ENCODE measurements at places on chromosomes 2 and 18. TPM values are rescaled to one million over a fixed set of nuclear protein-coding genes. Genes with fewer than 3 reads are reported as not detected.

SNRNP27 gene
- total RNA-seq: 101 TPM

DNA sequence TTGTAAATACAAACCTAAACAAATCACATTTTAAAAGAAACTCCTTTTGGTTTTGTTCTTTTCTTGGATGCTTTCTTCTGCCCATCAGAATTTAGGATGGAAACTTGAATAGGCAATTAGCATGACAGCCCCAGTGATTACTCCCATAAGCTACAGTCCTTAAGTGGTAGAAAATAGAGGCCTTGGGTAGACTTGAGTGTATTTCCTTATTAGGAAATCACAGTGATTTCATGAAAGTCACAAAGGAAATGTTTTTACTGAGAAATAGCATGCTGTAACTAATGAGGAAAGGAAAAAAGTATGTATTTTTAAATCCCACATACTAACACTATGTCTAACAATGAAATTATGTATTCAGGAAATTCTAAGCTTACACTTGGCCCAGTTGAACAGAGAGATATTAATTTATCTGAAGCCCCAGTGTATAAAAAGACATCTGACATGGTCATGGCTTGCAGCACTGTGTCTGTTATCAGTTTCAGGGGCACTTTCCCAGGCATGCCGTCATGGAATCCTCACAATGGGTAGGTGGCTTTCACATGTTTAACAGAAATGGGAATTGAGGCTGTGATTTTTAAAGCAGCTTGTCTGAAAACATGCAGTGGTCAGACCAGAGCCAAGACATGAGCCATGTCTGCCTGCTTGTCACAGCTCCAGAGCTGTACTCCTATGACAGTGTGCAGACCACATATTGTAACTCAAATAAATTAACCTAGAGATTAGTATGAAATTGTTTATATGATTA is 79.7 kb upstream of the TRIB2 start:
- no peak overlapping the region for H3K27ac ChIP-seq
- DNase-seq: no peak
- H3K4me1 ChIP-seq: no peaks in the 10 kb centered on the region
- no peak overlapping the region for H3K4me3 ChIP-seq

DNA sequence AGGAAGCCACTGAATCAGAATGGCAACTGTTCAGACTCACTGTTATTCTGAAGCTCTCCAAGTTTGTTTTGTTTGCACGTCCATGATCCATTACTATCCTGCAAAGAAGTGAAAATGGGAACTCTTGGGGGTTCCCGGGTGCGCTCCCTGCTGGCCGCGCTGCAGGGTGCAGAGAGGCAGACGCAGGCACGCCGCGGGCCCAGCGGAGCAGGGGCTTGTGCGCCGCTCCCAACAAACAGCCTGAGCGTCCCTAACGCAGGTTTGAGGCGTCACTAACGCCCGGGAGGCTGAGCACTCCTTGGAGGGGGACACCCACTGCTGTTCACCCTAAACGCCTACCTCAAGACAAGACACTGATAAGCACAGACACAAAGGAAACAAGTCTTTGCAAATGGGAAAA is 14.3 kb upstream of the PIEZO2 start:
- H3K36me3 ChIP-seq: no peaks in the 10 kb centered on the region
- no peak overlapping the region for H3K27ac ChIP-seq
- no peak overlapping the region for H3K4me3 ChIP-seq
- H3K27me3 ChIP-seq: no peaks in the 10 kb centered on the region

DNA sequence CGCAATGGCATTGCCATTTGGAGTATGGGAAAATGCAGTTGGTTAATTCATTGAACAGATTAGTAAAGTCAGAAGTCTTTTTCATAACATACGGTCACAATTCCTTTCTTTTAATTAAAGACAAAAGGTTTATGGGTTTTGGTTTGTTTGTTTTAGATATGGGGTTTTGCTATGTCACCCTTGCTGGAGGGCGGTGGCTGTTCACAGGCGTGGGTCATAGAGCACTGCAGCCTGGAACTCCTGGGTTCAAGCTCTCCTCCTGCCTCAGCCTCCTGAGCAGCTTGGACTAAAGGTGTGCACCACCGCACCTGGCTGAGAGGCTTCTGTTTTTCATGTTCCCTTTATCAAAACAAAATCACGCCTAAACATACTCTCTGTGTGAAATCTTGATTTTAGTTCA is 18.7 kb upstream of the ELAC1 start:
- no peak overlapping the region for H3K27ac ChIP-seq
- DNase-seq: no peak
- no peak overlapping the region for H3K4me3 ChIP-seq
- H3K36me3 ChIP-seq: no peaks in the 10 kb centered on the region
